Renal pelvis (tissue), 12 donors: ENCODE measurements at places on chromosomes 1 and 21.

GRCh38 chr1:92446546-92446945 lies 40.2 kb downstream of the GFI1 start:
- DNase-seq, result no peak

DNA sequence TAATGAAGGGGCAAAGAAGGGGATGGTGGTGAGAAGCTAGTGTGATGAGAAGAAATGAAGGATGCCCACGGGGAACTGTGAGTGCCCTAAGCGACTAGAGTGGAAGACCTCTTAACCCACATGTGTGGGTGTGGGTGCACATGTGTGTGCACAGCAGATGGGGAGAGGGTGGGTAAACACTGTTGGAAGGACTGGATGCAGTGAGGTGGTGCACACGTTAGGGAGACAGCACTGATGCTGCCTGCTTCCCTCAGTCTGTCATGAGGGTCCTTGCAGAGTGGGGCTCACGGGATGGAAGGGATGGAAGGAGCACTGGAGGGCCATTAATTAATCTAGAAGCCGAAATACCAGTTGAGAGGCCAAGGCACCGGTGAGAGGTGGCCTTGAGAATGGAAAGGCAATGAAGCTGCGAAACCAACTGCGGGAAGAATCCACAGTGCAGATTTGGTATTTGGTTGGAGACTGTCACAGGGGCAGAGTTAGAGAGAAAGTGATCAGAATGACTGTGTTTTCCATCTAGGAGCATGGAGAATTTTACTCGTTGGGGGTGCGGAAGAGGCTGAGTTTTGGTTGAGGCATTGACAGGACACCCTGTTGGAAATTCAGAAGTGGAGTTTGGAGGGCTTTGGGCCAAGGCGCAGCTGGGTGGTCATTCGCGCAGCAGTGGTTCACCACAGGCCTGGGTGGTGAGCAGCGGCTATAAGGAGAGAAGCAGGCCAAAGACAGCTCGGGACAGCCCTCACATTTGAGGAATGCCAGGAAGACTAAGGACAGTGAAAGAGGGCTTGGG lies 15.8 kb downstream of the RCSD1 start:
- no peak for DNase-seq

GRCh38 chr1:24465638-24466037 lies 37.0 kb upstream of the RCAN3 start:
- DNase-seq, result no peak

GRCh38 chr1:233366575-233366974 lies 39.1 kb downstream of the MAP3K21 start:
- no peak for DNase-seq

GRCh38 chr1:40977716-40978115 lies 1.8 kb upstream of the CTPS1 start:
- no peak for DNase-seq

GRCh38 chr1:44714944-44715571 lies 15.9 kb downstream of the RNU5D-1 start:
- DNase-seq, result peak; percentile 73

DNA sequence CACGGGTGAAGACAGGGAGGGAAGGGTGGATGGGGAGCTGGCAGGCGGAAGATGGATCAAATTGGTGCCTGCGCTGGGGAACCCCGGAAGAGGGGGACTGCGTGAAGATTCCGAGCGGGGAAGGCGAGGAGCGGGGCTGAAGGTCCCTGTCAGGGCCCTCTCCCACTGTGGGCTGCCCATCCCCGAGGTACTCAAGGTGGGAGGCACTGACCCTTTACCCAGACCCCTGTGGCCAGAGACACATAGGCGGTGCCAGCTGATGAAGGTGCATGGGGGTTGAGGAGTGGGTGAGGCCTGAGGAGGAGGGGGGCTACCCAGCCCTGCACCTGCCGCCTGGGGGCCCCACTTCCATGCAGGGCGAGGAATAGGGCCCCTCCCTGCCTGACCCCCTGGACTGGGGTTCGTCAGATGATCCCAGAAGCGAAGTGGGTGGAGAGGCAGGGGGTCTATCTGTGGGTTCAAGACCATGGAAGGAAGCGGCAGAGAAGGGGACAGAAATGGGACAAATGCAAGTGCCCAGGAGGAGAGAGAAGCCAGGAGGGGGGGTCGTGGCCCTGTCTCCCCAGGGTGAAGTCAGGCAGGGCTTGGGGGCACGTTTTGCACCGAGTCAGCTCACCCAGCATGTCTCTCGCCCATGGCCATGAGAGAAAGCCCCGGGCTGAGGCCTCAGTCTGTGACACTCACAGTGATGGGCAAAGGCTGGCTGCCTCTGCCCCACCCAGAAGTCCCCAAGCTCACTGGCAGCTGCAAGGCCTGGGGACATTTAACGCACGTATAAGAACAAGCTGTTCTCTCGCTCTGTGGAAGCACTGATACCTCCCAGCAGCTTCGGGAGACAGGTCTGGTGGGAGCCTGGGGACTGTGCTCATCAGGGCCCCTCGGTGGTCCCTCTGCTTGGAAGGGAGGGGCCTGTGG lies 7.0 kb upstream of the MMEL1 start:
- no peak for DNase-seq

GRCh38 chr1:152247316-152247715 lies 23.3 kb upstream of the HRNR start:
- DNase-seq, result no peak

DNA sequence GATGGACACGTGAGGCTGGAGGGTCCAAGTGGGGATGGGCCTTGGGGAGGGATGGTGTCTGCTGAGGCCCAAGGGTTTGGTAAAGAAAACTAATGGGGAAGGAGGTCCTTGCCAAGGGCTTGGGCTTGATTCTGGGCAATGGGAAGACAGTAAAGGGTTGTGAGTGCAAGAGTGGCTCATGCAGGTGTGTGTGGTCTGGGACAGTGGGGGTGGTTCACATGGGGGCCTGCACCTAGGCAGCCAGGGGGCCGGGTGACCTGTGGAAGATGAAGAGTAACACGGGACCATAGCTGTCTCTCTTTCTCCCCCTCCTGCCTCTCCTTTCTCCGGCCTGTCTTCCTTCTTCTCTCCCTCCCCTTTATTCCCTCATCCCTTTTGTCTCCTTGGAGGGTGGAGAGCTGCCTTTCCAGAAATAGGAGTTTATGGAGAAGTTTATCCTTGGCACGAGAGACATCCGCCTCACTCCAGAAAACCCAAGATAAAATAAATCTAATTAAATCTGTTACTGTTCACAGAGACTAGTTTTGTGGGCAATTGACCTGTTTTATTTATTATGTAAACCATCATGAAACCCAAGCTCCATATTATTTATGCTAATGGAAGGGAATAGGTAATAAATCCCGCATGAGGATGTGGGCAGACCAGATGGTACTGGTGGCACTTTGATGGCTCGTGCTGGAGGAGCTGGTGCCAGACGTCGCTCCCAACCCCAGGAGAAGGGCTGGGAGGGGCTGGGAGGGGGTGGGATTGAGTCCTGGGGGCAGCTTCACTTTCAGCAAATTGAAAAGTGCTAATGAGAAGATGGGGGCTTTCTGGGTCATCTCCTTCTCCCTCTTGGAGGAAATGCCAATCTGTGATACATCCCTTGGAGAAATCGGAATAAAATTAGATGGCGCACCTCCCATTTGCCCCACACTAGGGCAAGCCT lies 272.9 kb upstream of the CSF3R start:
- no peak for DNase-seq

DNA sequence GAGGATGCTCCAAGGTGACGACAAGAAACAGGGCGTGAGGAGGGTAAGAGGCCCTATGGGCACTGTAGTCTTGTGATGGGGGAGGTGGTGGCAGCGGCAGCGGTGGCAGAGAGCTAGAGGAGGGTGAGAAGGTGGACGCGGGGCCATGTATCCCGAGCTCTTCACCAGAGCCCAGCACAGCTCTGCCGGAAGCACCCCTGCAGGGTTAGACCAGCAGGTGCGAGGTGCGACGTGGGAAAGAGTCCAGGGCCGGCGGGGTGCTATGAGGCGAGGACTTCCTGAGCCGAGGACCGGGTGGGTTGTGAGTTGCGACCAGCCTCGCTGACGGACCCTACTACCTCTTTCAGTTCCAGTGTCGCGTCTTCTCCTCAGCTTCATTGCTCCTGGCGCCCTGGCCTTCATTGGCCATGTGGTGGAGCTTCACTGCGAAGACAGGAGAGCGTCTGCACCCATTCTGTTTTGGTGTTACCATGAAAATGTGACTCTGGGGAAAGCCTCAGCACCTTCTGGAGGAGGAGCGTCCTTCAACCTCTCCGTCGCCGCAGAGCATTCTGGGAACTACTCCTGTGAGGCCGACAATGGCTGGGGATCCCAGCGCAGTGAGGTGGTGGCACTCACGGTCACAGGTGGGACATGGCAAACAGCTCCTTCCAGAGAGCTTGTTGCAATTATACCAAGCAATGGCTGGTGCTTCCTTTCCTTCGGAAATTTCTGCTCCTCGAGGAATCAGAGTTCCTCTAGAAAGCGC lies 67.9 kb upstream of the KIRREL1 start:
- no peak for DNase-seq

DNA sequence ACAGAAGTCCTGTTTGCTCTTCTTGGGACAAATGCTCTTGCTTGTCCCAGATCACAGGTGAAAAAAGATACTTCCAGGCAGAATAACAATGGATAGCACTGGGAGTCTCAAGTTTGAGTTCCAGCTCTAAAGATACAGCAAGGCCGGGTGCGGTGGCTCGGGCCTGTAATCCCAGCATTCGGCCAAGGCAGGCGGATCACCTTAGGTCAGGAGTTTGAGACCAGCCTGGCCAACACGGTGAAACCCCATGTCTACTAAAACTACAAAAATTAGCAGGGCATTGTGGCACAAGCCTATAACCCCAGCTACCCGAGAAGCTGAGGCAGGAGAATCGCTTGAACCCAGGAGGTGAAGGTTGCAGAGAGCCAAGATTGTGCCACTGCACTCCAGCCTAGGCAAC lies 337.6 kb downstream of the SMYD3 start:
- no peak for DNase-seq

- DNase-seq, result no peak
Observed at GRCh38 chr1:50665413-50665812, 242.2 kb upstream of the DMRTA2 start.

- DNase-seq, result peak; percentile 93
Observed at GRCh38 chr1:150567717-150568593, 11.5 kb downstream of the MCL1 start.

DNA sequence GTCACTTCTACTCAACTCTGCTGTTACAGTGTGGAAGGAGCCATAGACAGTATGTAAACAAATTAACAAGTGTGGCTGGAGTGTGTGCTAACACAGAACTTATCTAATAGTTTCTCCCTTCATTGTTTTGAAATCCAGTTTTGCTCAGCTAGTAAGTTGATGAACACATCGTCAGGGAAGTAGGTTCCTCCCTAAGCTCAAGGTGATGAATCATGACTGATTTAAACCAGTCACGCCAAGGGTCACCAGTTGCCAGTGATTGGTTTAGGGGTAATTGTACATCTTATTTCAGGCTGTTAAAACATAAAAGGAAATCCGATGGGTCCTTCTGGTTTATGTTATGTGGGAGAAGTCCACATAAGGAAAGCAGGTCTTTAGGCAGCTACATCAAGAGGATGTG lies 97.0 kb upstream of the CHODL start:
- peak; percentile 56 for DNase-seq

- no peak for DNase-seq
Observed at GRCh38 chr1:152953761-152954160, 6.8 kb downstream of the SPRR5 start.

- DNase-seq, result no peak
Observed at GRCh38 chr1:72547412-72547811, 265.1 kb upstream of the NEGR1 start.

DNA sequence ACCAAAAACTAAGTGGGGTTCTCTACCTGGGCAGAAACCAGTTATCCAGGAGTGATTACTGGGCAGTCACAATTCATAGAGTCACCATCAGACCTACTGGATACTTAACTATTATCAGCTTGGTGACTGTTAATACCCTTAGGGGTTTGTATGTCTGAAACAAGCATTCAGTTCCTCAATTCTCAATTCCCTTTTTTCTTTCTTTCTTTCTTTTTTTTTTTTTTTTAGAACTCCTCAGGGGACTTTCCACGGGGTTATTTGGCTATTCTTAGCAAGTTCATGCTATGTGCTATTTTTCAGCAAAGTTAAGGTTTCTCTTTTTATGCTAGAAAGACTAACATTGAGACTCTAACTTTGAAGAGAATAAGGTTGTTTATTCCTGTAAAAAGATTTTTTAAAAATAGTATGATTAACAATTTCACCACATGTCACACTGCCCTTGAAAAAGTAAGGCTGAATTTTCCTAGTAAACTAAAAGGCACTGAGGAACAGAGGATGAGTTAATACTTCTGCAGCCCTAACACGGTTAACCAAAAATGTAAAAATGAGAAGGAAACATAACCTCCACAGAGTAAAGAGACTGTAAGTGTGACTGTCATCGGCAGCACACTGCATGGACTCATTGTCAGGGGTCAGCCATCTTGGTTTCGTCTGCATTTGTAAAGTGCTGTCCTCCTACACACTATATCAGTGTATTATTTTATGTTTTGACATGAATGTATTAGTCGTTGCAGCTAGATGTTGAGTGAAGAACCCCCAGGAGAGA lies 310.2 kb downstream of the NTNG1 start:
- no peak for DNase-seq

DNA sequence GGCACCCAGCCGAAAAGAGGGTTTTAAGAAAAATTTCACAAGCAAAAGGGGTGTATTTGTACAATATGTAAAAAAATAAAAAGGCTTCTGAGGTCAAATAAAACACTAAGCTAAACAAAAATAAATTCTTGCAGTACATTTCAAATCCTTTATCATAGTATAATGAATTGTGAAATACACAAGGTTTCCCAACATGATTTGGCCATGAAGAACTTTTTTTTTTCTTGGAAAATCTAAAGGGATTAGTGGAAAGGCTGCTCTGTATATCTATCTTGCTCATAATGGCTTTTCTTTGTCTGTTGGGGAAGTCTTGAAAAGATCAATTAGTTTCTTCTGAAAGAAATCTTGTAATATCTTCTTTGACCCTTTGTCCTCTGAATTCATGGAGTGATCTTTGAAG lies 593.4 kb downstream of the PLPP3 start:
- no peak for DNase-seq

GRCh38 chr1:23449958-23450357 lies 25.4 kb upstream of the TCEA3 start:
- no peak for DNase-seq

- DNase-seq, result peak; percentile 92
Observed at GRCh38 chr1:44237721-44238457, 24.6 kb downstream of the DMAP1 start.

- no peak for DNase-seq
Observed at GRCh38 chr21:24023936-24024335, 1583.3 kb downstream of the MRPL39 start.

DNA sequence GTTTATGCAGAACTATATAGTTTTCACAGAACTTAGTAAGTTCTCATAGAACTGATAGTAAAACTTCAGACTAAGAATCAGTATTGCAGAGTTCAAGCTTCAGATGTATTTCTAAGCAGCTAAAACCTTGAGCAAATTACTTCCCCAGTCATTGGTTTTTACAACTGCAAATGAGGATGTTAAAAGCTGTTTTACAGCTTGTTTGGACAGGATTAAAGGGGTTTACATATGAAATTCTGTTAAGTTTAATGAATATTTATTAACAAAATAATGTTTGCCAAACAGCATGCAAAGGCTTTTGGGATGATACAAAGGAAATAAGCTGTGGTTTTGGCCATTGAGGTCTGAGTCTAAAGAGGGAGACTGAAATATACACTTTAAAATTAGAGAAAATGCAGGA lies 39.1 kb downstream of the CRB1 start:
- no peak for DNase-seq
